ENCODE measurements at places on chromosomes 2 and 18.

DNA sequence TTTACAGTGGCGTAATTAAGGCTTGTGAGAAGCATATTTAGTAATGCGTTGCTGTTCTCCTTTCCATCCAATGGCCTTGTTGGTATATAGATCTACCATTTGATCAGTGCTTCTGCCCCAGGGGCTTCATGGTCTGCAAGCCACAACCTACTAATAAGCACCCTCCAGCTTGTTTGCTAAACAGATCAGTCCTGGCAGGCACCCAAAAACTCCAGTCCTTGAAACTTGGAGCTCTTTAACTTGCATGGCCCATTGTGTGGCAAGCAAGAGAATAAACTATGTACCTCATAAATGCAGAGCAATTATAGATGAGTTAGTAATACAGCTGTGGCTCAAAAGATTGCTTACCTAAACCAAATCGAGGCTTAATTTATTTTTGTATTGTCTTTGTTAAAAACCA is 158.5 kb downstream of the FTCDNL1 start:
- no peak for DNase-seq

- peak; percentile 70 for DNase-seq
Measured at GRCh38 chr2:174771631-174772471, 7.6 kb upstream of the CHRNA1 start.

GRCh38 chr2:157261199-157261782 is 3.8 kb downstream of the GALNT5 start:
- no peak for DNase-seq

DNA sequence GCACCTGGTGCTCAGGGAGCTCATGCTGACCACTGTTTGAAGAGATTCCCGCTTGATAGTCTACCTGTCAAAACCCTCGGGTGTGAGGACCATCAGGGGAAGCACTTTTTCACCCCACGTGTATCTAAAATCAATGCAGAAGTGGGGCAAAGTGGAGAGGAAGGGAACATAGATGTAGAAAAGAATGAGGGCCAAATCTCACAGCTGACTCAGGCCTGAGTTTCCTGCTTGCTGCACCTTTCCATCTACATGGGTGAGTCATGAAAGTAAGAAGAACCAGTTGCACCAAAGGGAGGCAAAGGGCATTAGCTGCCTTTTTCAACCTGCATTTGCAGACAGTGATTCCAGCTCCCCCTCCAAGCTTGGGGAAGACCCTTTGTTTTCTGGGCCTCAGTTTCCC is 100.2 kb upstream of the MYCN start:
- no peak for DNase-seq

GRCh38 chr2:132999421-132999820 is 329.4 kb upstream of the LYPD1 start:
- DNase-seq: no peak

DNA sequence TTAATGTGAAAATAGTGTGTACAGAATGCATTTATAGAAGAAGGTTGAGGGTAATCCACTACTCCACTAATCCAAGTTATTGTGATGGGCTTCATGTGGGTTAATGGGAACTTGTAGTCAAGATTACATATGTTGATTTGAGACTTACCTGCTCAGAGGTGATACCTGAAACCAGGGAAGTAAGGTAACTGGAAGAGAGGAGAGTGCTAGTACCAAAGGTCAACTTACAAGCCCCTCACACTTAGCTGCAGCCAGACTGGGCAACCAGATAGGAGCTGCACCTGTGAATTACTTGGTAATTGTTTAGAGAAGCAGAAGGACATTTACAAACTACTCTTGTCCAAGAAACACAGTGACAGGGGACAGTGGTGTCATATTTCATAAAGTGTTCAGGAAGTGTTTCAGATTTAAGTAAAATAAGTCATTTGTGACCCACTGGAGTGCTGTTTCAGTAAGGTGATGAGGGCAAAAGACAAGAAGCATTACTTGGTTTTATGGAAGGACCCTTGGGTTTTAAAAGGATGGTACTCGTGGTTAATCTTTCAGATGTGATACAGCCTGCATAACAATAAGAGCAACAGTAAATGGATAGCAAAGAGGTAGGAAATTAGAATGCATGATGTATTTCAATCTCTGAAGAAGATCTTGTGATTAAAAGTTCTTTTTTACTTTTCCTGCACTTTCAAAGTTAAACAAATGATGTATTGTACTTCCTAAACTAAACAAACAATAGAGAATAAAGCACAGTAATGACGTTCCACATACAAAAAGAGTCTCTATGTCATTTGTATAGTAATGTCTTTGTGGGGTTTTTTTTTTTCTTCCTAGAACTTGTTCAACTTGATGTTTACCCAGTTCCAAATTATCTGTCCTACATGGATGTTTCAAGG is 189.3 kb downstream of the PHLPP1 start:
- no peak for DNase-seq

DNA sequence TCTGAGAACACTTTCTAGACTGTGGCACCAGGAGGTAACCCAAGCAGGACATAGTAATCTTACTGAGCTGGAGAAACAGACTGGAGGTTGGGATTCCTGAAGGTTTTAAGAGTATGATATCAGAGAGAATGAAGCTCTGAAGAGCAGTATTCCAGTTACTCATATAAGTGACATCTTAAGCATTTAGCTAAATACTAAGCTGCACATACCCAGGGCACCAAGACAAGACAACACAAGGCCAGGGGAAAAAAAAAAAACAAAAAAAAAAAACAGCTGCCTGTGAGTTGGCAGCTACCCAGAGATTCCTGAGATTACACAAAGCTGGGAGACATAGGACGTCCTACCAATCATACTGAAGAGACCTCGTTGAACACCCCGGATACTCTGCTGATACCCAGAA is 175.8 kb downstream of the SRBD1 start:
- no peak for DNase-seq

GRCh38 chr2:207251573-207252192 is 85.9 kb upstream of the KLF7 start:
- no peak for DNase-seq

DNA sequence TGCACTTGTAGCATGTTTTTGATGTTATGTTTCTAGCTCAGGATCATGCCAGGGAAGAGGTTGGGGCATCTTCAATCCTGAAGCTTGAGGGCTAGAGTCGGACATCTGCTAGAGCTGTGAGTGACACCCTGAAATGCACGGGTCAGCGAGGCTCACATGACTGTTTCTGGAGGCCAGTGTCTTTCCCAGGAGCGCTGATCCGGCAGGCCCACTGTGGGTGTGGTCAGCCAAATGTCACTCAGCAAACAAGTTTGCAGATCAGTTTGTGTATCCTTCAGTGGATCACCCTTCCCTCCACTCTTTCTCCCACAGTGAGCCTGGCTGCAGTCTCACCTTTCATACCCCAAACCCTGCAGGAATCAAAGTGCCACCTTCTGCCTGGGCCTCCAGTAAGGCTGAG is 23.0 kb upstream of the ARHGEF4 start:
- no peak for DNase-seq

DNA sequence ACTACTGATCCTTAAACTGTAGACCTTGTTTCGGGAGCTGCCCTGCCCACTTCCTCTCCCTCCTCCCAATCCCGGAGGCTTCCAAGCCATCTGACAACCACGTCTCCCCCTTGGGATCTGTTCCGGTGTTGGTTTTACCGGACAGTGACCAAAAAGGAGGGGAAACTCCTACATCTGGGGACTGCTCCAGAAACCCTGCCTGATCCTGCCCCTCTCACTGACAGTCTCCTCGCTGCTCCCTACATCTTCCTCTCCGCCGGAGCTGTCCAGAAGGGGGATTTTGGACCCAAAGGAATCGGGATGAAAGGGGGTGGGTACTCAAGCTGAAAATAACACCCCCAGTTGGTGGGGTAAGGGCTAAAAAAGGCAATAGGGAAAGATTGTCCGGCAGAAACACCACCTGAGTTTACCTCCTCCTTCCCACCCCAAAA is 1.5 kb downstream of the INO80D start:
- peak; percentile 77 for DNase-seq

DNA sequence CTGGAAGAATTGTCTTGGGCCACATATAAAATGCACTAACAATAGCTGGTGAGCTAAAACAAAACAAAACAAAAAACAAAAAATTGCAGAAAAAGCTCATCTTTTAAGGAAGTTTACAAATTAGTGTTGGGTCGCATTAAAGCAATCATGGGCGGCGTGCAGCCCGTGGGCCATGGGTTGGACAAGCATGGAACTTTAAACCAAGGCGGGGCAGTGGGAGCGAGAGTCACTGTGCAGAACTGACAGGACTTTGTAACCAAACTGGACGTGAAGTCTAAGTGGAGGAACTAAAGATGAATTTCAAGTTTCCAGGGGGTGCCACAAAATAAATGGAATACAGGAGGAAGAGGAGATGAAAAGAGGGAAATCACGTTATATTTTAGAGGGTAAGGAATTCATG is 80.7 kb downstream of the PSMG2 start:
- DNase-seq: no peak

DNA sequence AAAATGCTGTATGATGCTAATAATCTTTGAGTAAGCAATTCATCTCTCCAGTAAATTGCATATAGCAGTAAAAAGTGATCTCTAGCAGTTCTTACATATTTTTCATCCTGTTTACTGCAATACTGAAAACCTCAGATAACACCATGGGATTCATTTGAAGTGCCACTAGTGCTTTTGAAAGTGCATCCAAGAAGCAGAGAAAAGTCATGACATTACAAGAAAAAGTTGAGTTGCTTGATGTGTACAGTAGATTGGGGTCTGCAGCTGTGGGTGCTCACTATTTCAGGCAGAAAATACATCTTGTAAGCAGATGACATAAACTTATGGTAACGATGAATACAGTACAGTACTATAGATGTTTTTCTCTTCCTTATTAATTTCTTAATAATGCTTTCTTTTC is 1984.9 kb upstream of the LRRTM1 start:
- DNase-seq: no peak

DNA sequence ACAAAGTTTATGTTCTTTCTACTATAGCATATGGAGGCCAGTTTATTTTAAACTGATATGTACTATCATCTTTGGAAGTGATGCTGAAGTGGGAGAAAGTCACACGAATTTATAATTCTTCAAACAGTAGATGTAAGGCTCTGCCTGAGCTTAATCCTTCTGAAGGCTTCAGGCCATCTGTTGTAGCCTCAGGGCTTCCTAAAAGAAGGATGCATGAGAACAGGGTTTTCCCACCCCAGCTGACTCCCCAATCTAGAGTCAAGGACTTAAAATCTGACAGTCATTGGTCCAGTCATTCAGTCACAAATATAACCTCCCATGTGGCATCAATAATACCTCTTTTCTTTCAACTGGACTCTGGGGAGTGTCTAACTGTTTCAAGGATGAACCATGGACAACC is 330.5 kb downstream of the KCNS3 start:
- DNase-seq: no peak

- DNase-seq: no peak
Measured at GRCh38 chr2:109005686-109006204, 16.7 kb upstream of the EDAR start.

- no peak for DNase-seq
Measured at GRCh38 chr2:111663471-111664274, 220.3 kb downstream of the ANAPC1 start.

GRCh38 chr18:5456577-5457461 is 87.0 kb downstream of the EPB41L3 start:
- DNase-seq: no peak

DNA sequence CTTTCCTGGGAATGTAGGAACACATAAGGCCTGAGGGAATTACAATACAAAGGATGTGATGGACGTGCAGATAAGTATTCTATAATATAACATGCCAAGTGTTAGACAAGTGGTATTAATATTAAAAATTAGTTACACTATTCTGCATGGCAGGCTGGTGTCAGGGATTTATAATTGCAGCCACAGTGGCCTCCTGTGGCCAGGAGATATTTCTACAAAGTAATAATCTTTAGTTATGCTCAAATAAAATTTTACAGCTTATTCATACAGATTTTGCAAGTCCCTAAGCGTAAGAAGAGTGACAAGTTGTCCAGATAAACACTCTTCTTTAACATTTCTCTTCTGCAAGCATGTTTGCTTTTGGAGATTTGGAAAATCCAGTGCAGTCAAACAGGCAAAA is 90.4 kb upstream of the CBLN2 start:
- no peak for DNase-seq

- DNase-seq: no peak
Measured at GRCh38 chr2:239706367-239706766, 305.5 kb upstream of the HDAC4 start.

GRCh38 chr18:13710414-13710831 is 15.9 kb downstream of the FAM210A start:
- DNase-seq: no peak

- DNase-seq: no peak
Measured at GRCh38 chr18:59518705-59519104, 159.6 kb upstream of the LMAN1 start.
